HepG2 (cell line): ENCODE measurements at places on chromosomes 16 and 17. TPM values are rescaled to one million over a fixed set of nuclear protein-coding genes. Genes with fewer than 3 reads are reported as not detected.
A peak's percentile ranks its signal among the peaks of the same experiment; 100 is the strongest.

OTOP3 gene
- not detected in 2 replicates for total RNA-seq

- no peak for DNase-seq
Observed at GRCh38 chr17:2814481-2815341, 18.5 kb downstream of the RAP1GAP2 start.

DNA sequence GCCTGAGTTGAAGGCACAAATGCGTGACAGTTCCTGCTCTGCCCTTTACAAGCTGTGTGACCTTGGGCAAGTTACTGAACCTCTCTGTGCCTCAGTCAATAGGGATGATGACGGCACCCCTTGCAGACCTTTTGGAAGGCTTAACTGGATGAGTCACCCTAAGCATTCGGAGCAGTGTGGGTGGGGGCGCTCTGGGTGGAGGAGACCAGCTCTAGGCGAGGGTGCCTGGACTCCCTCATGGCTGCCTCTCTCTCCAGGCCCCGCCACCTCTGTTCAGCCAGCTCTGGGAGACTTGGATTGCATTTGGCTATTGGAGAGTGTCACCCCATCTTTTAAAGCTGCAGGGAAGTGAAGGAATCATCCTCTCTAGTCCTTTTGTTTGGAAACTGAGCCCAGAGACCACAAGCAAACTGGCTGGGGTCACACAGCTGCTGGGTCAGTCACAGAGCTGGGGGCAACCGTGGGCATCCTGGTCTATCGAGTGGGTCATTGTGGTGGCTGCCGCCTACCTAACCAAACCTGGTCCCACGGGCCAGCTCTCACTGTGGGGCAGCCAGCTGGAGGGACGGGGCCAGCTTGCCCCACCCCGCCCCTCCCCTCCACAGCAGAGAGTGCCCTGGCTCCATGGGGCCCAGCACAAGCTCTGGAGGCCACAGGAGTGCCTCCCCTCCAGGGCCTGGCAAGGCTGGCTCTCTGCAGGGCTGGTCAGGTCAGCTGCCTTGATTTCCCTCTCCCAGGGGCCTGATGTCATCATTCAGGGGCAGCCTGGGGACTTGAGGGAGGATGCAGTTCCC, 20.2 kb upstream of the GSE1 start:
- no peak for DNase-seq

GRCh38 chr16:19439483-19439882, 21.8 kb downstream of the TMC5 start:
- DNase-seq: no peak

GRCh38 chr17:47224966-47225365, 15.8 kb downstream of the MYL4 start:
- DNase-seq: no peak

CMTM2 gene
- not detected in 2 replicates for total RNA-seq

GRCh38 chr17:15255713-15256454, 9.2 kb downstream of the PMP22 start:
- no peak for DNase-seq

GRCh38 chr16:79871906-79872305, 271.4 kb upstream of the MAF start:
- no peak for DNase-seq

DNA sequence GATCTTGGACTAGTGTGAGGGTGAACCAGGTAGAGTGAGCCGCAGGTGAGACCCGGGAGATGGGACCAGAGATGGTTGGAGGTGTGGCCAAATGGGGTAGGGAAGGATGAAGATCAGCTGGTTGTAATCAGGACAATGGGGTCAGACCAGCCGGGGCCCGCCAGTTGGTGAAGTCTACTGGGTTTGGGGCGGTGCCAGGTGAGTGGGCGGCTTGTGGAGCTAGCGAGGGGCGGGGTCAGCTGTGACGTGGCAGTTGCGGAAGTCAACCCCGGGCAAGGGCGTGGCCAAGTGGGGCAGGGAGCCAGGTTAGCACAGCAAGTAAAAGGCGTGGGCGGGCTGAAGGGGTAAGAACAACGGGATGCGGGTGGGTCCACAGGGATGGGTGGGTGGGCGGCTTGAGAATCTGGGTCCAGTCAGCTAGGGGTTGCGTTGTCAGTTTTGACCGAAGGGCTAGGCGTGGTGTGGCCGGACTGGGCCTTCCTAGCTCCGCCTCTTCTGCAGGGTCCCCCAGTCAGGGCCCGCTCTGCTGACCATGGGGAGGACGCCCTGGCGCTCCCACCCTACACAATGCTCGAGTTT, 25.5 kb upstream of the ALKBH5 start:
- no peak for DNase-seq

DNA sequence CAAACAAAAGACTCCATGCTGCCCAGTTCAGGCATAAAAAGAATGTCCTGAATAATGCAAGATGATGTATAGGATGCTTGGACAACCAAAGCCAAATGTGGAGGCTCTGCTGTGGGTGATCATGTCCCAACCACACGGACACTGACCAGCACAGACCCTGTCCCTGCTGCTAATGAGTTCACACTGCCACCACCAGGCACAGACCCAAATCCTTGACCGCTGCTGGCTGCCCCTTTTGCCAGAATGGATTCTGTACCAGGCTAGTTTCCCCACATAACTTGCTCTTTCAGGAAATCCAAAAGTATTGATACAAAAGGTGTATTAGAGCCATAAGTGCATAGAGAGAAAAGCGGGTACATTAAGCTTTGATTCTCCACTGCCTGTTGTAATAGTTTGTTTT, 60.9 kb downstream of the XYLT1 start:
- no peak for DNase-seq

DNA sequence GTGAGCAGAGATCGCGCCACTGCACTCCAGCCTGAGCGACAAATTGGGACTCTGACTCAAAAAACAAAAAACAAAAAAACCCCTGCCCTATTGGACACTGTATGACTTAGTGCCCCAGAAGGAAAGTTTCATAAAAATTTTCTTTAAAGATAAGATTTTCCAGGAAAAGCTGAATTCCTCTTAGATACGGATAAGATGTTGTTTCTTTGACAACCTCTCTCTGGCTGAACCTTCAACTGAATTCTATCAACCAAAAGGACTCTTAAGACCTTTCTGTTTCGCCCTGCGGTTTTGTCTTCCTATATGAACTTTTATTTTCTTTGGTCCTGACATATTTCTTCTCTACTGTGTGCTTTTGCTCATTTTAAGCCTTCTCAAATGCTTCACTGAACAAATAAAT, 35.8 kb downstream of the CPPED1 start:
- DNase-seq: no peak

PDPR gene
- 7.2 and 19.5 TPM in 2 replicates for total RNA-seq

GRCh38 chr17:9434642-9435057, 141.0 kb downstream of the STX8 start:
- no peak for DNase-seq

CASKIN1 gene
- total RNA-seq: 1.2 and 1.4 TPM in 2 replicates

DNA sequence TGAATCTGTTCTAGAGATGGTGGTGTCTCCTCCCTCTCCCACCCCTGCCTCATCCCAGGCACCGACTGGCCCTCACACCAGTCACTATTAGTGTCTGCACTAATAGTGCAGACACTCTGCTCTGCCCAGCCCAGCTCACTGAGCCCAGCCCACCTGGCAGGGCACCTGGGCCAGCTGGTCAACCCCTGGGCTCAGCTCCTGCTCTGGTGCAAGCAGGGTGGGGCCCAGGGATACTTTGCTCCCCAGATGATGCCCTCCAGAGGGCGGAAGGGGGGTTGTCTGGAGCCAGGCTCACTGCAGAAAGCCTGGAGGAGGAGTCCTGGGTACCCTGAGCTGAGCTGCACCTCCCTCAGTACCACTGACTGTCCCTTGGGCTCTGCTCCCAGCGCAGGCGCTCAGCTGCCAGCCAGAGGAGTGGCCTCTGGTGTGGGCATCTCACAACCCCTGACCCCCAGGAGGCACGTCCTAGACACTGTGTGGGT, 14.5 kb downstream of the RAB11FIP4 start:
- no peak for DNase-seq

GRCh38 chr17:5485270-5486205, at the start of gene DERL2:
Gene DERL2, minus strand, starts transcription at chr17:5486178. Its CDS starts 17 bp downstream, at chr17:5486161.
- DNase-seq: peak; percentile 33

DNA sequence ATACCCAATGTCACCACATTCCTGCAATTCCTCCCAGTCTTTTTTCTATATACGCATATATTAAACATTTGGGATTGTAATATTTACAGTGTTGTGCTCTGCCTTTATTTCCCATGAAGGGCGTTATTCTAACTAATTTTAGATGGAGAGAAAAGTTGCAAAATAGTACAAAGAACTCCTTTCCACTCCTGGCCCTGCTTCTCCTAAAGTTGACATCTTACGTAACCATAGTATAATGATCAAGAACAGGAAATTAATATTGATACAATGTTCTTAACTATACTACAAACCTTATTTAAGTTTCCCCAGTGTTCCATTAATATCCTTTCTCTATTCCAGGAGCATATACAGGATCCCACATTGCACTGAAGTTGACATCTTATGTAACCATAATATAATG, 46.3 kb downstream of the TK2 start:
- DNase-seq: no peak

NGFR gene
- 0.41 and 1.1 TPM in 2 replicates for total RNA-seq

MEOX1 gene
- not detected in 2 replicates for total RNA-seq

- DNase-seq: no peak
Observed at GRCh38 chr16:88002749-88003148, 51.5 kb downstream of the BANP start.

- DNase-seq: no peak
Observed at GRCh38 chr16:84608282-84608681, 9.6 kb downstream of the COTL1 start.

DNA sequence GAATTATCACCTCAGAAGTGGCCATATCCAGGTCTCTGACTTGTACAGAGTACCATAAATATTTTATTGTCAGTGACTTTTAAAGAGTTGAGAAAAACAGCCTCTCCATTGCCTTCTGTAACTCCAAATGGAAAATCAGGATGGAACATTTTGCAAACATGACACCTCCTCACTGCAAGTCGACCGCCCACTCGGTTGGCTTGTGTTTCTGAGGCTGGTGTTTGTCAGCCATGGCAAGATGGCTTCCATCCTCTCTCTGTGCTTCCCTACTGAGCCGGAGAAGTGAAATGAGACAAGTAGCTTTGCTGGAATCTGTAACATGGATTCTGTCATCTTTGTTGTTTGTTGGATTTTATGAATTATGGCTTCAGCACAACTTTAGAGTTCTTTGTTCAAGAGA, 172.8 kb downstream of the RBFOX1 start:
- no peak for DNase-seq

DNA sequence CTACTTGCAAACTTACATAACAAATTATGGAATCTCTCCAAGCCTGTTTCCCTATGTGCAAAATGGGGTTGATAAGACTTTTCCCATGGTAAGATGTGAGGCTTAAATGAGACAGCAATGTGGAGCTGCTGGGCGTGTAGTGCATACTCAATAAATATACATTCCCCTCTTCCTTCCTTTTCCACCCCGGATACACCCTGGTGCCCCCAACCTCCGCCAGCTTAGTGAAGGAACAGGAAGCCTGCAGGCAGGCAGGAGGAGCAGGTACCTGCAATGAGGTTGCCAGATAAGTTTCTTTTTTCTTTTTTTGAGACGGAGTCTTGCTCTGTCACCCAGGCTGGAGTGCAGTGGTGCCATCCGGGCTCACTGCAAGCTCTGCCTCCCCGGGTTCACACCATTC, 14.9 kb downstream of the C17orf50 start:
- DNase-seq: no peak

DNA sequence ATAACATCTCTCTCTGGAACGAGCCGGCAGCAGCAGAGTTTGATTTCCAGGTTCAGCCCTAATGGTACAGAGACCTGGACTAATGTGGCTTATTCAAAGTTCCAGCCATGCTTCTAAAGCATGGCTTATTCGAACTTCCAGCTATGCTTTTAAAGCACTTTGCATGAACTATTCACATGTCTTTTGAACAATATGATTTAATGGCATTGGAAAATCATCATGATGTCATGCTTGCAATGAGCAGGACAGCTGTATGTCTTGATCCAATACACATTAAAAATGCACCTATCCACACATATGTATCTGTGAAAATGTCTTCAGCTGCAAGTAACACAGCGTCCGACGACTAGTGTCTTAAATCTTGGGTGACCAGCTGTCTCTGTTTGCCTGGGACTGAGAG, 85.7 kb downstream of the MARF1 start:
- DNase-seq: no peak

TERB1 gene
- total RNA-seq: not detected in 2 replicates

- peak; percentile 63 for DNase-seq
Observed at GRCh38 chr17:50977487-50978159, 111.5 kb upstream of the TOB1 start.

GRCh38 chr16:76696876-76697275, 419.7 kb downstream of the CNTNAP4 start:
- DNase-seq: no peak
